CD4-positive, alpha-beta T cell treated with Interleukin-4 for 1 hour (primary cell): ENCODE measurements at places on chromosomes 3 and 15.
A peak's percentile ranks its signal among the peaks of the same experiment; 100 is the strongest.

- DNase-seq = no peak
These were observed 261.7 kb downstream of the ULK4 start for GRCh38 chr3:41700155-41700554.

DNA sequence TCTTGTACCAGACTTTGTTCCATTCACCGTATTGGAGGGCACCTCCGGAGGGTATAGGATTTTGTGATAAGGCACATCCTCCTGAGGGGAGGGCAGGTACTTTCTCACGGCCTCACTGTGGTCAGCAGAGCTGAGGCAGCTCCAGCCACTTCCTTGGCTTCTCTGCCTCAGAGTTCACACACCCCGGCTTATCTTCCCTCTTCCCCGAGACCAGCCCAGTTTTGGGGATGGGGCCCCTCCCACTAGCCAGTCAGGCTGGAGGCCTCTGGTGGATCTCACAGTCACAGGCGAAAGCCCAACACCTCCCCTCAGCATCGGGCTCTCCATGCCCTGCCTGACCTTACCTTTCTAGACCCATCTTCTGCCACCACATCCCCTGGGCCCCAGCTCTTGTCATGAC lies 316.2 kb upstream of the CTDSPL start:
- no peak for DNase-seq

- DNase-seq = no peak
These were observed 69.0 kb upstream of the THBS1 start for GRCh38 chr15:39511916-39512260.

GRCh38 chr3:140726066-140726465 lies 48.2 kb downstream of the TRIM42 start:
- no peak for DNase-seq

DNA sequence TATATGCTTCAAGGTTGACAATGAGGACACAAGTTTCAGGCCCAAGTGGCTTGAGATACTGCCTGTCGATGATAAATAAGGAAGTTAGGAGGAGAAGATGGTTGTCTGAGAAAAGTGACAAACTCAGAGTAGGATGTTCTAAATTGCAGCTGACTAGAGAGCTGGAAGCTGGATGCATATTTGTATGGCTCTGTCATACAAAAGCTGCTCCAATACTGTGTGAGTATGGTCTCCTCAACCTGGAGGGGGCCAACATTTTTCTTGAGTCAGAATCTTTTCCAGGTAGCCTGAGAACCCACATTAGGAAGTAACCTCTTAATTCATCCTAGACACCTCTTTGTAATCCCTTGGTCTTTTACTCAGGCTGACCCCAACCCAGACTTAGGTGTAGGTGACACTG lies 28.4 kb upstream of the TPRG1 start:
- no peak for DNase-seq

DNA sequence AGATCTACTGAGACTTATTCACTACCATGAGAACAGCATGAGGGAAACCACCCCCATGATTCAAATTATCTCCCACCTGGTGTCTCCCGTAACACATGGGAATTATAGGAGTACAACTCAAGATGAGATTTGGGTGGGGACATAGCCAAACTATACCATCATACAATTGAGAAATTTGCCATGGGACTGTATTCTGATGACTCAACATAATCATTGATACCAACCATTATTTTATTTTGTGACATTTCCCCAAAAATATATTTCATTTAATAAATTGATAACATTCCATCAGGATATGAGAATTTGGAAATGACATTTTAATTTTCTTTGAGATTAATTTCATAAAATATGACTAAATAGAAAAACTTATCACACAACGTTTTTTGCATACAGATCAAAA lies 96.6 kb upstream of the MDFIC2 start:
- no peak for DNase-seq

DNA sequence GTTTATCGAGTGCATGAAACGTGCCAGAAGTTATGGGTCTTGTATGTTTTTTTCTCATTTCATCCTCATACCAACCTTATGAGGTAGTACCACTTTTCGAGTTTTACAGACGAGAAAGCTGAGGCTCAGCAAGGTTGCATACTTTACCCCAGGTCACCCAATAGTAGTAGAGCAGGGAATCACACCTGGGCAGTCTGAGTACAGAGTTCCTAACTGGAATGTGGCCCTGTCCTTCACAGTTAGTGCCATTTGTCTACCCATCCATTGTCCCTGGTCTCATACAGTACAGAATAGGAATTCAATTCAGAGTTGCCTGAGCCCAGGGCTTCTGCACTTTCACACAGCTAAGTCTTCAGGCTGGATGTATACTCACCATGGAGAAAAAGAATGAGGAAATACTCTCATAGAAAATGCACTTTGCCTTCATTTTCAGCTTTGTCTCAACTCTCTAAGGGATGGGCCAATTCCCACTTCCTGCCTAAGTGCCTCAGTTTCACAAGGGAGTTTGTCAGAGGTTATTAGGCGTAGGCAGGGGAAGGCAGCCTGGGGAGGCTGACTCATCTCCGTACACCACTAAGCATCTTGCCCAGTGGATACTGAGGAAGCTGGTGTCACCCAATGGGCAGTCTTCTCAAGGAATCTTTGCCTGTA lies 93.2 kb downstream of the TMEM212 start:
- peak; percentile 58 for DNase-seq

GRCh38 chr3:190130696-190131095 lies 10.0 kb upstream of the P3H2 start:
- DNase-seq = no peak

DNA sequence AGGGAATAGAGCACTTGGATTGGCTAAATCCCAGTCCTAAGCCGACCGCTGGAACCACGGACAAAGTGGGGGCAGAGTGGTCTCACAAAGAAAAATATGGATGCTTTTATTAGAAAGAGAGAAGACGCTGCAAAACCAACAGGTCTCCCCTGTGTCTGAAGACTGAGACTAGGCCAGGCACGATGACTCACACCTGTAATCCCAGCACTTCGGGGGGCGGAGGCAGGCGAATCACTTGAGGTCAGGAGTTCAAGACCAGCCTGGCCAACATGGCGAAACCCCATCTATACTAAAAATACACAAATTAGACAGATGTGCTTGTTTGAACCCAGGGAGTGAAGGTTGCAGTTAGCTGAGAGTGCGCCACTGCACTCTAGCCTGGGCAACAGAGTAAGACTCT lies 61.8 kb downstream of the ZDHHC19 start:
- no peak for DNase-seq

- no peak for DNase-seq
These were observed 36.8 kb downstream of the MUC4 start for GRCh38 chr3:195774917-195775316.
